Skin of body (tissue), 3 donors: ENCODE measurements at places on chromosomes 2 and 18. TPM values are rescaled to one million over a fixed set of nuclear protein-coding genes. Genes with fewer than 3 reads are reported as not detected.

DES gene
- 318 TPM for total RNA-seq

DNA sequence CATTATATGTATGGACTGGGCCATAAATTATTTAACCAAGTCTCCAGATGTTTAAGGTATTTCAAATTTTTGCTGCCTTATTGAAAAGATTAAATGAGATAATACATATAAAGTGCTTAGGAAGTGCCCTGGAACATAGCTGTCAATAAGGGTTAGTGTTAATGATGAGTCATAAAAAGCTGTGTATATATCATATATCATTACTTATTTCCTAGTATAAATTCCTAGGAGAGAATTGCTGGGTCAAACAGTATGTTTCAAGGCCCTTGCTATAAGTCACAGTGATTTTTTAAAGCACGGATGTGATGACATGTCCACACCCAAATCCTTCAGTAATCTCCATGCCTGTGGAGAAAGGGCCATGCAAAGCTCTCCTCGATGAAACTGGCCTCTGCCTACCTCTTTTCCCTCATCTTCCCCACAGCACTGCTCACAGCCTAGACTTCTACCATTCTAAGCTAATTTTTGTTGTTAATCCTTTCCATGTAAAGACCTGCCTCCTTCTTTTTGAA lies 8.5 kb downstream of the ZNF2 start:
- no peak for DNase-seq

- peak; percentile 42 for DNase-seq
Measured at GRCh38 chr2:18473241-18474181, 86.9 kb downstream of the RDH14 start.

DNA sequence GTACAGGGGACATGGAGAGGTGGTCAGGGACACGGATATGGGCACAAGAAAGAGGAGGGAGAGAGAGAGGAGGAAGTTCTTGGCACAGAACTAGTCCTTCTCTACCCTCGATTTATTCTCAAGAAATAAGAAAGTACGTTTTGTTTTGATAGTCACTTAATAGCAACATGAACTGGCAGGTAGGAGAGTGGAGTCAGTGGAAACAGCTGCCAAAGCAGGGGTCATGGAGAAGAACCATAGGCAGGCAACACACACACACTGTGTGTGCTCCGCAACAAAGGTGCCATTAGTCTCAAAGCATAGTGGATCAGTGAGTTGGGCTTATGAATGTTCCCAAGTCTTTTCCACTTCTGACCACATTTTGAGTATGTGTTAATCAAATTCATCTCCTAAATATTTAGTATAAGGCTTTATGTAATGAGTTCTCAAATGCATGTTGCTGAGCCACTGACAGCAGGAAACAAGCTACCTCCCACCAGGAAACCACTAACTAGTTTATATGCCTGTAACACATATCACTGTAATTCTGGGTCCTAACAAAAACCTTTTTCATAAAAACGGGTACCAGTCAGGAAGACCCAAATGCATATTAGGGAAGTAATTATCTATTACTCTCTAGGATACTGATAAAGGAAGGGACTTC lies 41.1 kb downstream of the IWS1 start:
- DNase-seq: no peak

TRIM43 gene
- 0.10 TPM for total RNA-seq

- DNase-seq: peak; percentile 36
Measured at GRCh38 chr18:23719634-23720201, 30.5 kb downstream of the LAMA3 start.

DNA sequence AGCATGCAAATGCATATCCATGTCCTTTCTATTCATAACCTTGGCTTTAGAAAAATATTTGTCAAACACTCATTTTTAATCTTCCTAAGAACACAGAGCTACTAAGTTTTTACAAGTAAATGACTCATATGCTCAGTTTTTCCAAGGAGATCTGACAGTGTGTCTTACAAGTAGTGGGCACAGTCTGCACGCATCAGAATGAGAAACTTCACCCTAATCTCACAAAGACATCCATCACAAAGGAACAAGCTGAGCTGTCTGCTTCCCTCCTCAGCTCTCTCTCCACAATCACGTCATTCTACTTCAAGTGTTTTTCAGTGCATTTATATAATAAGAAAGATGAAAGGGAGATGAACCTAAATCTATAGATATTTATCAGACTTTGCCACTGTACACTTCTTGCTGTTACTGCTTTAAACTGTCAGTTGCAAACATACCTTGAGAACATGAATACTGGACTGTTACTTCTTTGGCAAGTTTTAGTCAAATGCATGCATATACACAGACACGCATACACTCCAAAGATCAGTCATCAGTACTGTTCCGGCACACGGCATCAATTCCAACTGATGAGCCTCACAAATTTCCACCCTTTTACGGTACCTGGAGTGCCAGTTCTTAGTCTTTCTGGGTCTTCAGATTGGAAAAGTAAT lies 75.7 kb downstream of the RBMS1 start:
- no peak for DNase-seq

DNA sequence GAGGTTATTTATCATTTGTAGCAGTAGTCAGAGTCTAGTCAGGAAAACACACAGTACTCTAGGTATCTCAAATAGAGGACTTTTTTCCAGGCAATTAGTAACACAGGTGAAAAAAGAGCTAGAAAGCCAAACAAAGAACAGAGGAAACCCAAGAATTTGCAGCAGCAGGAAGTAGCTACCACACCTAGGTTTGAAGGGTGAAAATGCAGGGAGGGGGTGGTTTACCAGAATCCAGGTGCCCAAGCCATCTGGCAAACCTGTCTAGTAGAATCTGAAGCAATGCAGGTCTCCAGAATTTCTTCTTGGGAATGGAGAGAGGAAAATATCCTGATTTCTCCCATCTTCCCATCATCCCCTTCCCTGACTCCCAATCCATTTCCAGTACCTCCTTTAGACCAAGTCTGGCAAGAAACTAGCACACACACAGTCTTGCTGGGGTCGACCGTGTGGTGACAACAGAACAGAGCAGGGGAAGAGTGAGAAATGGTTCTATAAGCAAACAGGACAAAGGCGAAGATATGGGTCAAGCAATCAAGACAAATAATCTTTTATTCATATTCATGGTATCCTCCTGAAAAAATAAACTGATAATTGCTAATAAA lies 231.9 kb upstream of the MMADHC start:
- DNase-seq: no peak

DNA sequence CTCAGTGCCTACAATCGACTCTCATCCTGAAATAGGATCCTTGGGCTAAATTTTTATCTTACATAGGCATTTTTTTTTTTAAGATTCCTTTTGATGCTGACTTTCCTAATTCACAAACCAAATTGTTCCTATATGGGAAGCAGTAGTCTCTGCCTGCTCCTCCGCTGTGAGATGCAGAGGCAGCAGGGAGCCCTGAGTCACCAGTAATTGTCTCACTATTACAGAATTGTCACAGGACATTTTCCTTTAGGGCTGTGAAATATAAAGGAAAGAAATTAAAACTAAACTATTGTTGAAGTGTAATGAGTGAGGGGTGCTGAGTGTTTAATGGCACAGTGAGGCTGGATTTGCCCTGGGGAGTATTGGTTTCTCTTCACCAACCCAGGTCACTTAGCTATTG lies 63.8 kb downstream of the MYO3B start:
- no peak for DNase-seq

SLC66A2 gene
- 22.7 TPM for total RNA-seq

GRCh38 chr18:66599190-66599589 lies 4.7 kb downstream of the CDH19 start:
- DNase-seq: no peak

GRCh38 chr2:3377279-3377611 lies 373 bp downstream of the EIPR1 start:
- no peak for DNase-seq

GRCh38 chr2:238358769-238359168 lies 38.5 kb downstream of the TRAF3IP1 start:
- no peak for DNase-seq

GRCh38 chr2:119708241-119708640 lies 29.2 kb downstream of the TMEM177 start:
- no peak for DNase-seq

GRCh38 chr18:72940509-72940908 lies 72.7 kb upstream of the NETO1 start:
- no peak for DNase-seq

SAG gene
- total RNA-seq: not detected

- peak; percentile 52 for DNase-seq
Measured at GRCh38 chr18:3594760-3595368, 144.9 kb downstream of the TGIF1 start.

GRCh38 chr2:23460228-23460627 lies 75.2 kb downstream of the KLHL29 start:
- DNase-seq: no peak

DNA sequence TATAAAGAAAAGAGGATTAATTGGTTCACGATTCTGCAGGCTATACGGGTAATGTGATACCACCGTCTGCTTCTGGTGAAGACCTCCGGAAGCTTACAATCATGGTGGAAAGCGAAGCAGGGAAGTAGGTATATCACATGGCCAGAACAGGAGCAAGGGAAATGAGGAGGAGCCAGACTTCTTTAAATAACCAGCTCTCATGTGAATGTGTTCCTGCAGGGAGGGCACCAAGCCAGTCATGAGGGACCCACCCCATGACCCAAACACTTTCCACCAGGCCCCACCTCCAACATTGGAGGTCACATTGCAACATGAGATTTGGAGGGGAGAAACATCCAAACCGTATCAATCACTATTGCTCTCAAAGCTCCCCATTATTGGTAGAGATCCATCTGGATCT lies 61.8 kb downstream of the EFEMP1 start:
- DNase-seq: no peak

DNA sequence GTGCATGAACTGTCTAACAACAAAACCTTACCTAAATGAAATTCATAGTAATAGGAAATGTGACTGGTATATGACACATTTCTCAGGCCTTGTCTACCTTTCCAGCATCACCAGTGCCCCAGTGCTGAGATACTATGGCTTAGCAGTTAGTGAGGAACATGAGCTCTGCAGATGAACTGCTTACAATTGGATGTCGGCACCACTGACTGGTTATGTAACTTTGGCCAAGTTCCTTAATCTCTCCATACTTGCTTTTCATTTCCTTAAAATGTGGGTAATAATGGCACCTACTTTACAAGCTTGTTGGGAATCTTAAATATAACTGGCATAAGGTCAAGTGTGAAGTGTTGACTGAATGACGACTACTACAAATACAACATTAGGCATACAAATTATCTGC lies 136.3 kb downstream of the OLA1 start:
- no peak for DNase-seq

G6PC2 gene
- total RNA-seq: not detected

GRCh38 chr2:210792000-210792399 lies 235.6 kb downstream of the CPS1 start:
- no peak for DNase-seq

STARD6 gene
- not detected for total RNA-seq

- no peak for DNase-seq
Measured at GRCh38 chr2:6872394-6872793, 5.2 kb upstream of the RSAD2 start.

PID1 gene
- total RNA-seq: 17.5 TPM

GRCh38 chr2:86107031-86107430 lies 996 bp downstream of the PTCD3 start:
- DNase-seq: no peak

GRCh38 chr18:61201511-61201910 lies 131.7 kb upstream of the CDH20 start:
- no peak for DNase-seq

DNA sequence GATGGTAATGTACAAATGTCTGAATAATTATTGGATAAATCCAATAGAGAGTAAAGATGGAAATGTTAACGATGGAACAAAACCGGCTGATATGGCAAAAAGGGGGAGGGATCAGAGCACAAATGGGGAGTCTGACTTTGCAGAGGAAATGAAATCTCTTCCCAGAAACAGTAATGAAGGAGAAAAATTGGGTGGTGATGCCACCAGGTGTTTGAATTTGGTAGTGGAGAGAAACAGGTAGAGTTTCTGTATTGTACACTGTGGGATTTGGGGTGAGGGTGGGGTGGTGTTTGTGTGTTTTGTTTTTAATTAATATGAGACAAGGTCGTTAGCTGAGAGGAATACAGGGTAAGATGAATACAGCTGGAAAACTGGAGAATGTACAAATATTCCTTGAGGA lies 20.4 kb upstream of the XDH start:
- DNase-seq: no peak

MROH2A gene
- total RNA-seq: 0.49 TPM

PCARE gene
- 0.10 TPM for total RNA-seq

GRCh38 chr2:235852526-235852920 lies 315.7 kb downstream of the GBX2 start:
- no peak for DNase-seq

DNA sequence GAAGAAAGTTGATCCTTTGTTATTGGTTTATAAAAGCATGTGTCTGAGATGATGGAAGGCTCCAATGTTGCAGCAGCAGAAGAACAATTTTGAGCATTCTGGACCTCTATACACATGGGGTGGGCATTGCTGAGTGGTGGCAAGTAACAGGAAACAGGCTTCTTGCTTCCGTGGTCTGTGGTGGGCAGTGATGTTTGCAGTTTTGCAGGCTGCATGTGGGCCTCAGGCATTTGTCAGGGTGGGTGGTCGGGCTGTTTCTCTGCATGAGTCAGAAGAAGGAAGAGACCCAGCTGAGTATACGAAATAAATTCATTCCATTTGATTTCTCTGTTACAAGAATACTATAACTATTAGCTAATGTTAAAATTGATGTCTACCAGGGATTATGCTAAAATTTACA lies 239.5 kb upstream of the COL3A1 start:
- peak; percentile 63 for DNase-seq

DNA sequence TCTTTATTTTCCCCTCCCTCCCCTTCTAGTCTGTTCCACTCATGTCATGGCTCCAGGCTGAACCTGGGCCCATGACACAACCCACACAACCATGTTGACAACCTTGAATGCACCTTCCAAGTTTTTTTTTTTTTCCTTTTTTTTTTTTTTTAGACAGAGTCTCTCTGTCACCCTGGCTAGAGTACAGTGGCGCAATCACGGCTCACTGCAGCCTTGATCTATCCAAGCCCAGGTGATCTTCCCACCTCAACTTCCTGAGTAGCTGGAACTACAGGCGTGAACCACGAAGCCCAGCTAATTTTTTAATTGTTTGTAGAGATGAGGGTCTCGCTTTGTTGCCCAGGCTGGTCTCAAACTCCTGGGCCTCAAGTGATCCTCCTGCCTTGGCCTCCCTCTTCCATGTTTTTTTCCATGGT lies 21.9 kb upstream of the ROCK2 start:
- no peak for DNase-seq

IL36G gene
- 4.4 TPM for total RNA-seq

- DNase-seq: no peak
Measured at GRCh38 chr2:13091455-13091854, 374.7 kb downstream of the TRIB2 start.

- DNase-seq: peak; percentile 90
Measured at GRCh38 chr2:28137221-28137620, 246.7 kb downstream of the BABAM2 start.

DNA sequence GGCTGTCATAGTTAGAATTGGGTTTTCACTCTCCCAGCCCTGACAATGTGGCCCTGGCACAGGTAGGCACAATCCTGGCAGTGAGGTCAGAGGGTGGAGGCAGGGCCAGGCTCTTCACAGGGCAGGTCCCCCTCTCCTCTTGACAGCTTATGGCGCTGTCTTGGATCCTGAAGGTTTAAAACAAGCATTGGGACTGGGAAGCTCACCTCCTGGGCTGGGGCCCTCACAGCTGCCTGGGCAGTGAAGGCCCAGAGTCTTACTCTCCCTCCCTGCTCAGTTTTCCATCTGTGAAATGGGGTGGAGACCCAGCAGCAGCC lies 23.3 kb downstream of the LBH start:
- DNase-seq: no peak

- no peak for DNase-seq
Measured at GRCh38 chr2:132909427-132909826, 239.4 kb upstream of the LYPD1 start.
